ENCODE measurements at places on chromosomes 3 and 15.

DNA sequence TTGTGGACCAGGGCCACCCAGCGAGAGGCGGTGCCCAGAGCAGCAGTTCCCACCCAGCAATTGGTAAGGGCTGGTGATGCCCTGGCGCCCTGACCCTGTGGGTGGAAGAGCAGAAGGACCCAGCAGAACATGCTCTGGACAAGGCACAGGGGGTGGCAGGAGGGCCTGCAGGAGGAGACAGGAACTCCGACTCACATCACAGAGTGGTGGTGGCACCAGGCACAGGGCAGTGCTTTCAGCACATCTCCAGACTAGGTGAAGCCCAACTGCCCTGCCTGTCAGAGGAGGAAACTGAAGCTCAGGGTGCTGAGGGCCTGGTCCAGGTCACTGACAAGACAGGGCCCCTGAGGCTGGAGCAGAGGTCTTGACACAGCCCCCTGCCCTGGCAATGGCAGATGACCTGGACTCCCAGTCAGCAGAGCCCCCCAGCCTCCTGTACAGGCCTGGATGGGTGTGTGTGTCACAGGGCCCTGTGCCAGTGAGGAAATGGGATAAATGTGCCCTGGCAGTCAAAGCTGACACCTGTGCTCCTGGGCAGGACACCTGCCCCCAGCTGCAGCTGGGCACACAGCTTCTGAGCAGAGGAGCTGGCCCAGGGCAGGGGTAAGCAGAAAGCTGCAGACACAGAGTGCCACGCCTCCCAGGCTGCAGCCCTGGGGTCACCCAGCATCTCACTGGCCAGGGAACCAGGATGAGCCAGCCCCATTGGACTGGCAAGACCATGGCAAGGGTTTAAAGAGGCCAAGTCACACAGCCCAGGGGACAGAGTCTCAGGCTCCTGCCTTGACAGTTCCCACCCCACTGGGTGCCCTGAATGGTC lies 11.4 kb downstream of the KLF15 start:
- no peak for DNase-seq

DNA sequence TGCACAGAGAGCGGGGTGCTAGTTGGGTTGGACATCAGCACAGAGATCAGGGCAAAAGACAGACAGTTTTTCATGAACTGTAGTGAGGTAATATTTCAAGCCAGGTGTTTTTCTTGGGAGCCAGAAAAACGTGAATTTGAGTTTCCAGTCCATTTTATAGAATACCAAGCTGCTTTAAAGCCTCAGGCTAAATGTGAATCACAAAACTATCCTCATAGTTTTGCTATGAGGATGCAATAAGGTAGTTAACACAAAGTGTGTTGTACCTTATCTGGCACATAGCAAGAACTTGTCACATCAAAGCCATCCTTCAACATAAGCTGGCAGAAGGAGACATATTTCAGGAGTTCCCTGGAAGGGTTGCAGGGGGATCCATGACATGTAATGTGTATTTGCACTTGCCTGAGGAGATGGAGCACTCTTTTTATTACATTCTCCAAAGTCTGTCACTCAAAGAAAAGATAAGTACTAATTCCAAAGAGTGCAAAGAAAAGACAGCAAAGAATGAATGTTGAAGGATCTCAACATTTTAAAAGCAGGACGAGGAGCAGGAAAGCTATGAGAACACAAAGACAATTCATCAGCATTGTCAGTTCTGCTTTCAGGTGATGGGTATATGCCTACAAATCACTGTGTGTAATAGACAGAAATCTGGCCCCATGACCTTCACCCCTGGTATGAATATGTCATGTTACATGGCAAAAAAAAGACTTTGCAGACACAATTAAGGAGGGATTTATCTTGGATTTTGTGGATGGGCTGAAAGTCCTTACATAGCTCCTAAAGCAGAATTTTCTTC lies 1046.4 kb downstream of the NTRK3 start:
- no peak for DNase-seq

GRCh38 chr3:71456826-71457225 lies 126.7 kb downstream of the FOXP1 start:
- no peak for DNase-seq

DNA sequence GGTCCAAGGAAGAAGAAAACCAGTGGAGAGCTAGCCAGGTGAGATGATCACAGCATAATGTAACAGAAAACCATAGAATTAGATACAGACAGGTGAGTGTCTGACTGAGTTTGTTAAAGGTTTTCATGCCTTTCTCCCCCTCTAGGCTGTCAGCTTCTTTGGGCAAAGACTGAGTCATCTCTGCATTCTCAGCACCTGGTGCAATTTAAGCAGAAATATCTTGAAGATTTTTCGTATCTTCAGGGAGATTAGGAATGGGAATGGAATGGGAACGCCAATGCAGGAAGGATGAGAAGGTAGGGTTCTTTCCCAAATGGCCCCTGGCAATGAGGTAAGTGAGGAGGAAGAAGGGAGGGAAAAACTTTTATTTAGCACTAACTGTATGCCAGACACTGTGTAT lies 122.0 kb upstream of the SLC7A14 start:
- no peak for DNase-seq

GRCh38 chr3:12986521-12986920 lies 86.7 kb downstream of the IQSEC1 start:
- no peak for DNase-seq

DNA sequence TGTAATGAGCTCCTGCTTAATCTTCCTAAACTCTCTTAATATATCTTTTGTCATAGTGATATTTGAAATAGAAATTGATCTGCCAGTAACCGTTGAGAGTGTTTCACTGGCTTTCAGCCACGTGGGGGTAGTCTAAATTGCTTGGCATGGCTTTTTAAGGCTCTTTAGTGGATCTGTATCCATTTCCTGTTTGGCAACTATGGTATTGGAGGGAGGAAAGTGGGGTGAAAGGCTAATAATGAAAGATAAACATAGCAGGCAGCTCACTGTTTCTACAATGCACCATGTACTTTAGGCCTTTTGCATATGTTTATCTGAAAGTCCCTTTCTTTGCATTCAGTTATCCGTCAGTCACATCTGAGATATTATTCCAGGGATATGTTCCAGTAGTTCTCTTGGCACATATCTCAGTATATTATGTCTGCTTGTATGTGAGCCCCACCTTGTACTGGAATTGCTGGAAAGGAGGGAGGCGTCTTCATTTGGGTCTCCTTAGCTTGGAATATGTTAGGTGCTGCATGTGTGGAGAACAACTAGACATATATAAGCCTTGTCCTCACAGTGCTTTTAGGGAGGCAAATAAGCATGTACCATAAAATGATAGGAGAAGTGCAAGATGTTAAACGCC lies 10.8 kb downstream of the TOPAZ1 start:
- DNase-seq = no peak

GRCh38 chr3:153277029-153277428 lies 115.0 kb downstream of the RAP2B start:
- no peak for DNase-seq

GRCh38 chr3:38689774-38690173 lies 40.3 kb upstream of the SCN5A start:
- DNase-seq = no peak

- DNase-seq = no peak
These were observed 228.3 kb downstream of the GAP43 start for GRCh38 chr3:115851571-115851970.

DNA sequence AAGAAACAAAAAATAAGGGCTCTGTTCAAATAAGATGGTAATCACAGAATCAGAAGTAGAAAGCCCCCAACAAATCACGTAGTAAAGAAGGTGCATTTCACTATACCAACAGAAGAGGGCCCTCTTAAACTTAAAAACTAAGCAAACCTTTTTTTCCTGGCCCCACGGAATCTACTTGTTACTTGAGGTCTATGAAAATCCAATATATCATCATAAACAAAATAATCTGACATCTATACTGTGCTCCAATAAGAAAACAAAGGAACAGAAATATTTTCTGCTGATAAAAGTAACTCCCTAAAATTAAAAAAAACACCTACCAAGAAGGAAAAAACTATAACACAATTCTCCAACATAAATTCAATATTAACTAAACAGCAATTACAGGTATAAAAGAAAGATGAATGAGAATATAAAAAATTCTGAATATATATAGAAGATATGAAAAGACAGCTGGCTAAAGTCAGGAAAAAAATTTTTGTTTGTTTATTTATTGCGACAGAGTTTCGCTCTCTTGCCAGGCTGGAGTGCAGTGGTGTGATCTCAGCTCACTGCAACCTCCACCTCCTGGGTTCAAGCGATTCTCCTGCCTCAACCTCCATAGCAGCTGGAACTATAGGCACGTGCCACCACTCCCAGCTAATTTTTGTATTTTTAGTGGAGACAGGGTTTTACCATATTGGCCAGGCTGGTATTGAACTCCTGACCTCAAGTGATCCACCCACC lies 81.8 kb downstream of the CLASP2 start:
- peak; percentile 4 for DNase-seq

- no peak for DNase-seq
These were observed 80.3 kb downstream of the CPN2 start for GRCh38 chr3:194270627-194271459.

GRCh38 chr3:12195231-12195630 lies 36.5 kb upstream of the TIMP4 start:
- no peak for DNase-seq

GRCh38 chr3:26638113-26638512 lies 15.5 kb downstream of the LRRC3B start:
- no peak for DNase-seq

- no peak for DNase-seq
These were observed 26.7 kb downstream of the KCNMB2 start for GRCh38 chr3:178562947-178563232.

GRCh38 chr15:82647835-82648256 lies 683 bp upstream of the CPEB1 start:
- no peak for DNase-seq

GRCh38 chr3:52109611-52110301 lies 44.5 kb downstream of the POC1A start:
- no peak for DNase-seq

DNA sequence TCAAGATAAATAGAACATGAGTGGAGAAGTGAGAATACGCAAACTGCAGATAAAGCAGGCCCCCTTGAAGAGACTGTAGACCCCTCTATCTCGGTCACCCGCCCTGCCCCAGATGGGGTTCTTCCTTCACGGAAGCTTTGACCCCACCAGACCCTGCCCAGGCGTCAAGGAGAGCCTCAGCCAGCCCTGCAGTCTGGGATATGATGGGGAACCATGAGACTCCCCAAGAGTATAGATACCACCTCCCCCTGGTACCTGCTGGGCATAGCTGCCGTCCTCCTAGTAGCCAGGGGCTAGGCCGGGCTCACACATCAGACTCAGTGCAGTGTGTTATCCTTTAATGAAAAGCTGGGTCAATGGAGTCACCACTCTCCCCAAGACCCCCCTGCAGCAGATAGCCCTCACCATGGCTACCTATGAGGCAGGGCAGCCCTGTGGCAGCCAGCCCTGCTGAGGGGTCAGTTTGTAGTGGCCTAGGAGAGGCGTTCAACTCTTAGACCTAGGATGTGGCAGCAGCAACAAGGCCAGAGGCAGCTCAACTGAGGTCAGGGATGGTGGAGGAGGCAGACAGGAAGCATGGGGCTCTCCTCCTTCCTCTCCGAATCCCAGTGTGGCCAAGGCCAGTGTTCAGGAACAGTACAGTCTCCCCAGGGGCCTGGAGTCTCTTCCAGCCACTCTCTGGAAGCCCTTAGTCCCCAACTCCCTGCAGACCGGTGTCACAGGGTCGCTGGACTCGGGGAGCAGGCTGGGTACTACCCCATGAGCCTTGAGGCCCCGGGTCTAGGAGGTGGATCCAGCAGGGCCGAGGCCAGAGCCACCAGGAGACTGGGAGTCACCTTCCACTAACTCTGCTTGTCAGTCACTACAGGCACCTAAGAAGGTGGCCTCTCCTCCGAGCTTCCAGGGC lies 26.1 kb downstream of the PLXNB1 start:
- DNase-seq = no peak

DNA sequence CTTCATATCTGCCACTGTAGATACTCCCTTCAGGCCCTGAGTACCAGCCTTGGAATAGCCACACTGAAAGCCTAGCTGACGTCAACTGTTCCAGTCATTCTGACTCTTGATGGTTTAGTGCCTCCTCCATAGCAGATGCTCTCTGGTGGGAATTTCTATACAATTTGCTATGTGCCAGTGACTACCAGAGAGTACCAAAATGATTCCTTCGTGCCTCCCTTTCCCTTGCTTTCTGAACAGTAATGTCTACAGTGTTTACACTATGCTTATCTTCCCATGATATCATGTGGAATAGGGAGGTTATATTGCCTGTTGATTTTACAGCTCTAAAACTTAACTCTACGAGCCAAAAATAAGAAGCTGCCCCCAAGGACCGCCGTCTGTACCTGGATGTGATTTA lies 109.7 kb upstream of the GMNC start:
- DNase-seq = no peak

DNA sequence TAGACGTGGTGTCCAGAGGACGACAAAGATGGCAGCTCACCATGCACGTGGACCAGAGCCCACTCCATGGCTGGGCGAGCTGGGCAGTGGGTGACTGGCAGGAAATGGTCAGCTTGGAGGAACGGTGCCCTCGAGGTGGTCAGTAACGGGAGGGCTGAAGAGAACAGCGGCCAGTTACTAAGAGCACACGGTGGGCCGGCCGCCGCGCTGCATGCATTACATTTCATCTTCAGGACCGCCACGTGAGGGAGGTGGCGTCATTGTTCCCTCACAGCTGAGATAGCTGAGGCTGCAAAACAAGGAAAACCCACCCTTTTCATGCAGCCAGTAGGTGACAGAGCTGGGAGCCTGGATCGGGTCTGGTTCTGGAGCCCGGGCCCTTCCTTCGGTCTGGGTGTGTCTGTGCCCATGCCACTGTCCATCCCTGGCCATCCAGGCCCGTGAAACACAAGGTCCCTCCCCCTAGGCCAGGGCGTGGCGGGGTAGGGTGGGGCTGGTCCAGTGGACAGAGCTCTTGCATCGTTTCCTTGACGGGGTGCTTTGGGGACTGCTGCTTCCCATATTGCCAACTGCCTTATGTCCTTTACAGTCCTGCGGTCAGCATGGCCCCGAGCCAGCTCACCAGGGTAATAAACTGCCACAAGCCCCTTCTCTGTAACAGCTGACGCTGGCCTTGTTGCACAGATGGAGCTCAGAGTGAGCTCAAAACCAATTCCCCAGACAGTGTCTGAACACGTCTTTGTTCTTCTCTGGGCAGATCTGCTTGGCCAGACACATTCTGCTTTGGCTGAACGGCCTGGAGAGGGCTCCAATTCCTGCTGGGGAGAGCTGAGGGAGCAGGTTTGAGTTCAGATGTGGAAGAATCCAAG lies 51.8 kb downstream of the RGMA start:
- DNase-seq = no peak

- no peak for DNase-seq
These were observed 20.1 kb downstream of the FAM3D start for GRCh38 chr3:58646503-58646902.

GRCh38 chr3:11367143-11367693 lies 95.0 kb downstream of the ATG7 start:
- no peak for DNase-seq

DNA sequence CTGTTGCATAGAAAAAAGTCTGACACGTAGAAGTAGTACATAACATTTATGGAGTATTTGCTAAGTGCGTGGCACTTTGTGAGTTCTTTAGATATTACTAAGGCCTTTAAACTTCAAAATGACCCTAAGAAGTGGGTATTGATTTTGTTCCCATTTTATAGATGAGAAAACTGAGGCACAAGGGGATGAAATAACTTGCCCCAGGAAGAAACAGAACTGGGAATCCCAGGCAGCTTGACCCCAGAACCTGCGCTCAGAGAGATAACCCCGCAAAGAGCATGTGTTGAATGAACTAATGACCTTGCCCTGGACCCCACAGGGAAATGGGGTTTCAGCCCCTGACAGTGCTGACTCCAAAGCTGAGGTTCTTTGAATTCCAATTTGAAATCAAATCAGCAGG lies 30.5 kb upstream of the CCDC174 start:
- no peak for DNase-seq
